ENCODE measurements at places on chromosomes 5 and 9.

DNA sequence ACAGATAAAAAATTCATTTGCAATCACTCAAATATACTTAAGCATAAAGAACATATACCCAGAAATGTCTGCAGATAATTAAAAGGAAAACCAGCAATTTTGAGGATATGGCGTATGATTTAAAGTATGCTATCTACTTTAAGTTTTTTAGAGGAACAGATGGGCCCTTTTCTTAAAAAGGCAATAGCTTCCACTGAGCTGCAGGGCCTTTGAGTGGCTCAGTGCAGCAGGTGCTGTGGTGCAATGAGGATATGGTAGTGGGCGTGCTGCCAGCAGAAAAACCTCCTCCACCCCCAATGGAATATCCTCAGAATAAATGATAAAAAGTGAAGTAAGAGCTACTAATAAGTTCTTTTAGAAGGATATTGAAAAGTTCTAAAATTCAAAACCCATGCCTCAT lies 814.5 kb downstream of the MTRR start:
- no peak for DNase-seq

- no peak for DNase-seq
Measured at GRCh38 chr5:36648426-36648825, 42.0 kb downstream of the SLC1A3 start.

DNA sequence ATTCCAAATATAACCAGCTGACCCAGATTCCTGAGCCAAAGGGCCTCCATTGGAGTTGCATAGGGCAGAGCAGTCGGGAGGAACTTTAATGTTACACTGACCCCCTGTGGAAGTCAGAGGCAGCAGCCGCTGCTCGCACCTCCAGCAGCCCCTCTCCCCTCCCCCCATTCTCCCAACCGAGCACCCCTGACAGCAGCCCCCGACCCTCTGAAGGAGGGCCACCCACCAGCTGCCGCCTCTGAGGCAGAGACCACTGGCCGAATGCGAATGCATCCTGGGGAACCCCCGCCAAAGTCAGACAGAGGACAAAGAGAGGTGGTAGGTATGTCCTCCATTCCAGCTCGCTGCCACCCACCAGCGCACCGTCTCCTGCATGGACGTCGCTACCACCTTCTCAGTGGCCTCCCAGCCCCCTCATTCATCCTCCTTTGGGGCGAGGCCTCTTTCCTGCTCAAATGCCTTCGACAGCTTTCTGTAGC lies 231.0 kb downstream of the CDK5RAP2 start:
- DNase-seq: no peak

DNA sequence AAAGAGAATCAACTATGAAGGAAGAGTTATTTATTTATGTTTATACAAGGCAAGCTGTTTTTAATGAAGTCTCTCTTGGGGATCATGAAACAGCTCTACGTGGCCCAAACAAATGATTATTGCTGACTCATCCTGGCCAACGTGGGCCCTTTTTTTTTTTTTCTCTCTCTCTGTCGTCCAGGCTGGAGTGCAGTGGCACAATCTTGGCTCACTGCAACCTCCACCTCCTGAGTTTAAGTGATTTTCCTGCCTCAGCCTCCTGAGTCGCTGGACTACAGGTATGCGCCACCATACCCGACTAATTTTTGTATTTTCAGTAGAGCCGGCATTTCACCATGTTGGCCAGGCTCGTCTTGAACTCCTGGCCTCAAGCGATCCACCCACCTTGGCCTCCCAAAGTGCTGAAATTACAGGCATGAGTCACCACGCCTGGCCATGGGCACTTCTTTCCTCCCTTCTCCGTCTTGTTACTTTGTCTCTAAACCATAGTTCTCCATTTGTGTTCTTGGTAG lies 98.3 kb downstream of the BASP1 start:
- no peak for DNase-seq

GRCh38 chr5:44388321-44389089 lies 715 bp downstream of the FGF10 start:
- no peak for DNase-seq

DNA sequence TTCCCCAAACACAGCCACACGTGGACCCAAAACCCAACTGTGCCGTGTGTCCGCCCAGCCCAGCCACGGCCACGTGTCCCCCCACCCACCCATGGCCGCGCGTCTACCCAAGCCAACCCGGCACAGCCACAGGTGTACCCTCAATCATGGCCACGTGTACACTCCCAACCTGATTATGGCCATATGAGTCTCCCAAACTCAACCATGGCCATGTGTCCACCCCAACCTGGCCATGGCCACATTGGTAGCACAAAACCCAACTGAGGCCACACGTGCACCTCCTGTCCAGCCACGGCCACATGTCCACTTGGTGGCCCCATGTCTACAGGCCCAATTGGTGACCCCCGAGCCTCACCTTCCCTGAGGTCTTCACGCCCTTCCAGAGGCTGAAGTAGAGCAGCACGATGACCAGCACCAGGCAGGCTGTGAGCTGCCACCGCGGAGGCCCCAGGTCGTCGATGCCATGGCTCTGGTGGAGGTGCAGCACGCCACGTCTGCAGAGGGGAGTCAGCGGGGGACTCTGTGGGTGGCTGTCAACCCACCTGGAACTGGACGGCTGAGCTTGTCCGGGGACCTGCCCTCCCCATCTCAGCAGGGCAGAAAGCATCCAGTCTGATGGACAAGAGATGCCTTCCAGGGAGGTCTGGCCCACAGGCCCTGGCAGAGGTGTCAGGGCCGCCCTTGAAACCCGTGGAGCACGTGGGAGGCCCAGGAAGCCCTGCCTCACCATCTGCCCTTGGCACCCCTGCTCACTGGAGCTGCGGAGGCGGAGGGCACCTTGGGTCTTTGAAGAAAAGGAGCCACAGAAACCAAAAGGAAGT lies 23.5 kb downstream of the SLC6A3 start:
- DNase-seq: no peak

DNA sequence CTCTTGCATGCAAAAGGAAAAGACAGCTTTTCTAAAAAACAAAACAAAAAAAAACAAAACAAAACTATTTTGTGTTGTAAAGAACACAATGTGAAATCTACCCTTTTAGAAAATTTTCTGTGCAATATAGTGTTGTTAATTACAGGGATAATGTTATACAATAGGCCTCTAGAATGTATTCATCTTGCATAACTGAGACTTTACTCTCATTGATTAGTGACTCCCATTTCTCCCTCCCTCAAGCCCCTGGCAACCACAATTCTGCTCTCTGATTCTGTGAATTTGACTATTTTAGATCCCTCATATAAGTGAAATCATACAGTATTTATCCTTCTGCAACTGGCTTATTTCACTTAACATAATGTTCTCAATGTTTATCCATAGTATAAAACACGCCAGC lies 234.1 kb downstream of the TMEM161B start:
- DNase-seq: no peak

DNA sequence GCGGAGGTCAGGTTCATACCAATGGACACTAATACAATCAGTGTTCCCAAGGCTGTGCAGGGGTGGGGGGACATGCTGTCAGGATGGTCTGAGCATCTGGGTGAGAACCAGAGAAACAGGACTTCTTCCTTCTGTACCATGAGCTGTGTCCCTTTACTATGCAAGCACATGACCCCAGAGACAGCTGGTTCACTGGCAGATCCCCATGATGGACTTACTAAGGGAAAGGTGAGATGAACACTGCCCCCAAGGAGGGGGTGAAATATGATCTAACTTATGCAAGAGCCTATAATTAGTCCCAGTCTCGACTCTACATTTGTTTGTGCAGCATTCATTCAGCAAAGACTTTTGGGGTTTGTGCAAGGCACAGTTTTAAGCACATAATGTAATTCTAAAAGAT lies 91.4 kb downstream of the LIFR start:
- no peak for DNase-seq

All from GM12892 (cell line).